PC-3 (cell line): ENCODE measurements at places on chromosomes 4 and X. TPM values are rescaled to one million over a fixed set of nuclear protein-coding genes. Genes with fewer than 3 reads are reported as not detected.

GRCh38 chrX:73768160-73768559 lies 205.2 kb downstream of the CHIC1 start:
- H3K27ac ChIP-seq = no peak overlapping the region
- H3K4me1 ChIP-seq = no peaks in the 10 kb centered on the region
- no peak overlapping the region for H3K4me3 ChIP-seq

DNA sequence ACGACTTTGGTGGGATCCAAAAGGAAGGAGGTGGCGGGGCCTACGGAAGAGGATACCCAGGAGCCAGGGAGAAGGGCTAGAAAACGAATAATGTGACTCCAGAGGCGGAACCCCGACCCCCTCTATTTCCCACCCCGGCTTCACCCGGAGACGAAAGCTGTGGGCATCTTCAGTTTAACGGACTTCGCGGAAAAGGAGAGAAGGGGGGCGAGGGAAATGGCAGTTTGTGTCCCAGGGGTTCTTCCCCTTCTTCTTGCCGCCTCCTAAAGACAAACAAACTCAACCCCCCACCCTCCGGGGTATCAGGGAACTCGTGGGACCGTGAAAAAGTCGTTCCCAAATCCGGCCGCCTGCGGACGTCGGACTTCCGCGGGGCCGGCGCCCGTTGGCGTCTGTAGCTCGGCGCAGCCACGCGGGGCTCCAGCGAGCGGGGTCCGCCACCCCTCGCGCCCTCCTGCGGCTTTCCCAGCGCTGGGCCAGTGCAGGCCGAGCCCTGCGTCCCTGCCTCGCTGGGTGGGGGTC lies 3.6 kb upstream of the LEF1 start:
- no peaks in the 10 kb centered on the region for H3K4me1 ChIP-seq
- no peaks in the 10 kb centered on the region for H3K36me3 ChIP-seq
- H3K4me3 ChIP-seq = peak overlapping the region; percentile 66; the same call in 1 of the 2 replicates

DNA sequence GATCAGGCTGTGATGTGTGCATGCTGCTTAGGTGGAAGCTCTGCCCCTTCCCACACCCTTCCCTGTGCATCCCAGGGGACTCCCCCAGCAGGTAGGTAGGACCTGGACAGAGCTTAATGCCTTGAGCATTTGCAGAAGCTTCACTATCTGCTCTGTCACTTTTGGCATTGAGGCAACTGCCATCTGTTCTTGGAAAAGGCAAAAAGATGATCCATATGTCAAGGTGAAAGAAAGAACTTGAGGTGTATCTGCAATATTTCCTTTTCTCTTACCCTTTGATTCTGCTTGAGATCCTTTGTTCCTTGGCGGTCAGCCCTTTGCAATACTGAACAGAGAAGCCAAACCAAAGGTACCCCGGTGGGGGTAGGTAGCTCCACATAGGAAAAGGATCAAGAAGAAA lies 37.1 kb upstream of the TBC1D9 start:
- H3K4me3 ChIP-seq = no peak overlapping the region
- H3K27ac ChIP-seq = no peak overlapping the region
- no peaks in the 10 kb centered on the region for H3K27me3 ChIP-seq
- no peaks in the 10 kb centered on the region for H3K36me3 ChIP-seq
- no peak for DNase-seq

DNA sequence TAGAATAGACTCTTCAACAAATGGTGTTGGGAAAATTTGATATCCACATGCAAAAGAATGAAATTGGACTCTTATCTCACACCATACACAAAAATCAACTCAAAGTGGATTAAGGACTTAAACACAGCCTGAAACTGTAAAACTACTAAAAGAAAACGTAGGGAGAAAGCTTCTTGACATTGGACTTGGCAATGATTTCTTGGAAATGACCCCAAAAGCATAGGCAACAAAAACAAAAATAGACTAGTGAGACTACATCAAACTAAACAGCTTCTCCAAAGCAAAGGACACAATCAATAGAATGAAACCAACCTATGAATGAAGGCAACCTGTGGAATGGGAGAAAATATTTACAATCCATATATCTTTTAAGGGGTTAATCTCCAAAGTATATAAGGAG lies 94.7 kb upstream of the INTU start:
- H3K4me1 ChIP-seq = no peaks in the 10 kb centered on the region
- H3K27ac ChIP-seq = no peak overlapping the region
- H3K36me3 ChIP-seq = no peaks in the 10 kb centered on the region
- DNase-seq = no peak
- no peaks in the 10 kb centered on the region for H3K27me3 ChIP-seq

DNA sequence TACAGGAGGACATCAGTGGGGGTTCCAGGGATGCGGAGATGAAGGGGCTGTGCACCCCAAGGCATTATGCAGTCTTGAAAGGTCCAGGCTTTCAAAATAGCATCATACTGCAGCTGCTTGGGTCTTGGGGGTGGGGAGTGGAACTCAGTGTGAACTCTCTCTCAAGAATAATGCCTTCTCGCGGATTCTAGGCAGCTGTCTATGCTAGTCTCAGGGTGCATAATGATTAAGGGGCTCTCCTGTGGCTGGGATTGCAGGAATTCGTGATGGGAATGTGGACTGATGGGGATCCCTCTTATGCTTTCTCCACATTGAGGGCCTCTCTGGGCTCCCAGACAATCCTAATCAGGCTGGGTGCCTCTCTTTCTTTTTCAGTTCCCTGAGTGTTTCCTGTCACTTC lies 172.2 kb upstream of the ARHGAP24 start:
- no peaks in the 10 kb centered on the region for H3K36me3 ChIP-seq
- DNase-seq = no peak
- H3K27ac ChIP-seq = no peak overlapping the region
- no peaks in the 10 kb centered on the region for H3K27me3 ChIP-seq

DNA sequence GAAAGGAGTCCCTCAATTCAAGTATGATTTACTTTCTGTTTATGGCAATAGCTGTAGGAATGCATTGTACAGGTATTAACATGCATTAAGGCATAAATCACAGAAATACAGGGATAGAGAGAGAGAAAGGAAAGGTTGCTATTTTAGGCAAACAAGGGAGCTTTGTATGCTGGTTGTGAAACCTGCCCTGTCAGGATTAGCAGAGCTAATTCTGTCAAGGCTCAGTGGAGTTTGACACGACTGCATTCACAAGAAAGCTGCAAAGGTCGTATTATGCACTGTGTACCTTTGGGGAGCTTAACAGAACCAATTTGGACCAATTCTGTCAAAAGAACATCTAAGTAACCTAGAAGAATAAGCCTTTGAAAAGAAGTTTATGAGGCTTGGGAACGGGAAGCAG lies 239.3 kb downstream of the GRIA2 start:
- no peaks in the 10 kb centered on the region for H3K36me3 ChIP-seq
- H3K27me3 ChIP-seq = no peaks in the 10 kb centered on the region
- no peak overlapping the region for H3K27ac ChIP-seq
- H3K4me1 ChIP-seq = no peaks in the 10 kb centered on the region

- H3K27me3 ChIP-seq = peaks cover 9% of the 10 kb centered on the region; the same call in 1 of the 2 replicates
- no peaks in the 10 kb centered on the region for H3K36me3 ChIP-seq
- no peak overlapping the region for H3K27ac ChIP-seq
- no peak overlapping the region for H3K4me3 ChIP-seq
Observed at GRCh38 chr4:21117541-21118180, 417.4 kb downstream of the PACRGL start.

DNA sequence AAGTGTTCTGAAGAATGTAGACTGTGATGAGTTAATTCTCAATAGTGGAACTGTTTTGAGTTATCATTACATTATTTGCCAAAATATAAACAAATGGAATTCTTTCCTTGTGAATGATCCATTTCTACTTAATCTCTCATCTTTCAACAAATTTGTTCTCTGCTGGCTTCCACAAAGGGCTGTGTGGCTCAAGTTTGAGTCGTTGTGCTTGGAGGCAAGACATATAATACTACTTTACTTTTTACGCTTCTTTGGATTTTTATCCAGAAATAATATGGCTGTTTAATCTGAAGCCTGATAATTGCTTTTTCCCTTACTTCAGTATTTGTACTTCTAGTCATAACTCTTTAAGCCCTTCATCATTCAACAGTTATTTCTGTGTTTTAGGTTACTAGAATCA lies 169.5 kb downstream of the ARHGAP10 start:
- DNase-seq = no peak
- H3K27me3 ChIP-seq = no peaks in the 10 kb centered on the region
- no peaks in the 10 kb centered on the region for H3K4me1 ChIP-seq
- no peak overlapping the region for H3K27ac ChIP-seq
- H3K36me3 ChIP-seq = no peaks in the 10 kb centered on the region

DNA sequence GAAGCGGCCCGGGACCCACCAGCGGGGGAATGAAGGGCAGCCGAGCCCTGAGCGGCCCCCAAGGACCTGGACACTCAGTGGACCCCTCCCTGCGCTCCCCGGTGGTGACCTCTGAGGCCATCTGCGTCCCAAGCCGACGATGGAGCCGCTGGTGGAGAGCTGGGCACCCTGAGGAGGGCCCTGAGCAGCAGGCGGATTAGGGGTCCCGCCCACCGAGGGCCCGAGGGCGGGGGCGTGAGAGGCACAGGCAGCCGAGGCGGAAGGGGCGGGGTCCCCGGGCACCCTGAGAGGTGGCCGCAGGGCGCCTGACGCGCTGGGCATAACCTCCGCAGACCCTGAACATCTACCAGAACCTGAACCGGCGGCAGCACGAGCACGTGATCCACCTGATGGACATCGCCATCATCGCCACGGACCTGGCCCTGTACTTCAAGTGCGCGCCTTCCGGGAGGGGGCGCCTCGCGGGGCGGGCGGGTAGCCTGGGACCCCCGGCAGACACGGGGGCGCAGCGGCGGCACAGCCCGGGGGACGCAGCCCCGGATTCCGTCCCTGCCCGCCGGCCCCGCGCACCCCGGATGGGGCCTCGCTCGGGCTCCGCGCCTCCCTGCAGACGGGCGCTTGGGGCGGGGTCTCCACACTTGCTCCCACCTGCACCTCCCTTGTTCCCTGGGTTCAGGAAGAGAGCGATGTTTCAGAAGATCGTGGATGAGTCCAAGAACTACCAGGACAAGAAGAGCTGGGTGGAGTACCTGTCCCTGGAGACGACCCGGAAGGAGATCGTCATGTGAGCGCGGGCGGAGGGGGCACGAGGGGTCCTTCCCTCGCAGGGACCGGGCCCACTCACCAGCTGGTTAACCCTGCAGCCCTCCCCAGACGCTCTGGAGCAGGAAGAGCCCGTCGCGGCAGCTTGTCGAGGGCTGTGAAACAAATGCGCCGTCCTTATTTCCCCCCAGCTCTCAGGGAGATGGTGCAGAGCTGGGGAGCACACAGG lies 10.3 kb downstream of the ATP5ME start:
- H3K4me1 ChIP-seq = no peaks in the 10 kb centered on the region
- no peak overlapping the region for H3K27ac ChIP-seq
- no peak overlapping the region for H3K4me3 ChIP-seq

GRCh38 chrX:112643721-112644120 lies 36.0 kb downstream of the LHFPL1 start:
- no peak for DNase-seq
- no peak overlapping the region for H3K4me3 ChIP-seq
- H3K27ac ChIP-seq = no peak overlapping the region
- no peaks in the 10 kb centered on the region for H3K4me1 ChIP-seq
- H3K27me3 ChIP-seq = no peaks in the 10 kb centered on the region

- H3K4me3 ChIP-seq = no peak overlapping the region
- no peak overlapping the region for H3K27ac ChIP-seq
- DNase-seq = no peak
Observed at GRCh38 chrX:13258052-13258444, 61.8 kb downstream of the ATXN3L start.

DNA sequence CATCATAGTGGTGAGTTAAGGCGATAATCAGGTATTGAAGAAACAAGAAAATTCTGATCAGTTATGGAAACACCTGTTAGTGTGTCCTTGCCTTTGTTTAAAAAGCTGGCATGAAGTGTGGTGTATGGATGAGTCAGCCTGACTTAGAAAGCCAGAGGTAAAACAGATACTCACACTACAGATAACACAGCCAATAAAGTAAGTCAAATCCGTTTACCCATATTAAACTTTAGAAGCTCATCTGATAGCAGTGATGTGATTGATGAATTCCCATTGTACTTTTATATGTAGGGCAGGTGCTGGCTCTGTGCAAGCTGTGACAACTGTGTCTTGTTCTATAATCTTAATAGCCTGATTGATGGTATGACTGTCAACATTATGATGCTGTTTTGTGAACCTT lies 1392.7 kb upstream of the IGFBP7 start:
- no peak overlapping the region for H3K27ac ChIP-seq
- H3K4me3 ChIP-seq = no peak overlapping the region
- H3K27me3 ChIP-seq = no peaks in the 10 kb centered on the region
- no peaks in the 10 kb centered on the region for H3K36me3 ChIP-seq

- no peak overlapping the region for H3K27ac ChIP-seq
- H3K4me1 ChIP-seq = no peaks in the 10 kb centered on the region
- no peaks in the 10 kb centered on the region for H3K36me3 ChIP-seq
- peaks cover 60% of the 10 kb centered on the region for H3K27me3 ChIP-seq
Observed at GRCh38 chr4:4869731-4870571, 10.5 kb downstream of the MSX1 start.

DNA sequence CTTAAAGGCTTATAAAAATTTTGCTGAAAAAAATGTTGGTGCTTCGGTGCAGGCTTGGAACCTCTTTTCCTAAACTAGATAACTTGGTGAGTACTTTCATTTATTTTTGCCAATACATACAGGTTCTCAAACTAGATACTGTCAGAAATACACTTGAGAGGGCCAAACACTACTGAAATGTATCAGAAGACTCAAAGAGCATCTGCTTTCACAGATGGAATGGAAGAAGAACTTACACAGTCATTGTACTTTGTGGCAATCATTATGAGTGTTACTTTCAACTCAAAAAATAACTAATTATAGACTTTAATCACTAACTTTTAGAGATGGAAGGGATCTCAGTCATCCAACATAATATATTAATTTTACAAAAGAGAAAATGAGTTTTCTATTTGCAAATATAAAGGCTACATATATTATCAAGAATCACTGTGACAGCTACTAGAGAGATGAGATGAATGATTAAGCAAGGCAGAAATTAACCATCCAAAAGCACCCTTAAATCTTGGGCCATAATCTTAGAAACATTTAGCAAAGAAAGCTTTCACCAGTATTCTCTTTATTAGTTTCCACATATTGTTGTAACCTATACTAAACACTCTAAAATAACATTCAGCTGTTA lies 1.0 kb downstream of the ENAM start:
- H3K4me3 ChIP-seq = no peak overlapping the region
- H3K36me3 ChIP-seq = no peaks in the 10 kb centered on the region
- H3K4me1 ChIP-seq = peaks cover 13% of the 10 kb centered on the region
- no peak overlapping the region for H3K27ac ChIP-seq
- no peaks in the 10 kb centered on the region for H3K27me3 ChIP-seq

GRCh38 chrX:7147413-7147977 lies at the start of gene STS:
Gene STS (plus strand): TSS chrX:7147712. CDS start chrX:7253200, 105,488 bp downstream.
- peaks cover 36% of the 10 kb centered on the region for H3K4me1 ChIP-seq
- peak within 1 kb of the TSS; percentile 68 for H3K27ac ChIP-seq
- no peaks in the 10 kb centered on the region for H3K27me3 ChIP-seq
- H3K36me3 ChIP-seq = no peaks in the 10 kb centered on the region
- no peak for DNase-seq
- H3K4me3 ChIP-seq = peak within 1 kb of the TSS; percentile 96

Gene TECRL
- not detected in 2 replicates for total RNA-seq

Gene PNMA6F
- total RNA-seq = not detected in 2 replicates

Gene TET2
- total RNA-seq = 5.6 and 5.8 TPM in 2 replicates

Gene HELT
- not detected in 2 replicates for total RNA-seq

Gene RHOXF1
- not detected in 2 replicates for total RNA-seq

Gene SRP72
- 102 and 118 TPM in 2 replicates for total RNA-seq

Gene SHROOM2
- 6.5 and 8.6 TPM in 2 replicates for total RNA-seq

Gene GIMD1
- 0.22 TPM in 1 of 2 replicates, not detected in the other for total RNA-seq
